ENCODE measurements at places on chromosomes 12 and 14.

DNA sequence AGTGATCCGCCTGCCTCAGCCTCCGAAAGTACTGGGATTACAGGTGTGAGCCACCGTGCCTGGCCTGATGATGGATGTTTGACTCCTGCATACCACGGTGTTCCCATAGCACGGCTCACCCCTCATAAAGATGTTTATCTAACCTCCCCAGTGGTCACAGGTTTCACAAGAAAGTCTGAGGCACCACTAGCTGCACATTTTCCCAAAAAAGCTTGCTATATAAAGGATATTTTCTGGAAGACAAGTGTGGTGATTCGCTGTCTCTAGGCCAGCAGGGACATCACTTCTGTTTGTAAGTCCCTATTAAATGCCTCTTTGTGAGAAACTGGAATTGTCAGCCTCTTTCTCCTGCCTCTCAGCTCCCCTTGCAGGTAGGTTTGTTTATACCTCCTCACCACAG lies 18.3 kb downstream of the PLEK2 start:
- DNase-seq, result no peak

GRCh38 chr12:116864371-116865160 lies 16.7 kb downstream of the HRK start:
- DNase-seq, result peak; percentile 68

DNA sequence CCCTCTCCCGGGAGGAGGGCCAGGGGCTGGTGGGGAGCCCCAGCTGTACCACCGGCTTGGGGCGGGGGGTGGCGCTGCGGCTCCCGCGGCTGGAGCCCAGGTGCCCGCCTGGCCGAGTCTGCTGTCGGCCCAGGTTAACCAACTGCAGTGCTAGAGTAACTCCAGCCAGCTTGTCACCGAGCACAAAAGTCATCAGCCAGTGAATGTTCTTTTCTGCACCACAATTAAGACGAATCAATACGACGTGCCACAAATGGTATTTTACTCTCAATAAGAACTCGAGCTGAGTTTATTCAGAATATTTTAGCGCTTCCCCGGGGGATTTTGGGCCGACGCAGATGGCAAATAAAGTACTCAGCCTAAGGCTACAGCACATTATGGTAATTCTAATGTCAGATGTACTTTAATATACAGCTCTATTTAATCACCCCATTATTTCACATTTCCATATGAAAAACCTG lies 83.2 kb downstream of the BCL11B start:
- no peak for DNase-seq

DNA sequence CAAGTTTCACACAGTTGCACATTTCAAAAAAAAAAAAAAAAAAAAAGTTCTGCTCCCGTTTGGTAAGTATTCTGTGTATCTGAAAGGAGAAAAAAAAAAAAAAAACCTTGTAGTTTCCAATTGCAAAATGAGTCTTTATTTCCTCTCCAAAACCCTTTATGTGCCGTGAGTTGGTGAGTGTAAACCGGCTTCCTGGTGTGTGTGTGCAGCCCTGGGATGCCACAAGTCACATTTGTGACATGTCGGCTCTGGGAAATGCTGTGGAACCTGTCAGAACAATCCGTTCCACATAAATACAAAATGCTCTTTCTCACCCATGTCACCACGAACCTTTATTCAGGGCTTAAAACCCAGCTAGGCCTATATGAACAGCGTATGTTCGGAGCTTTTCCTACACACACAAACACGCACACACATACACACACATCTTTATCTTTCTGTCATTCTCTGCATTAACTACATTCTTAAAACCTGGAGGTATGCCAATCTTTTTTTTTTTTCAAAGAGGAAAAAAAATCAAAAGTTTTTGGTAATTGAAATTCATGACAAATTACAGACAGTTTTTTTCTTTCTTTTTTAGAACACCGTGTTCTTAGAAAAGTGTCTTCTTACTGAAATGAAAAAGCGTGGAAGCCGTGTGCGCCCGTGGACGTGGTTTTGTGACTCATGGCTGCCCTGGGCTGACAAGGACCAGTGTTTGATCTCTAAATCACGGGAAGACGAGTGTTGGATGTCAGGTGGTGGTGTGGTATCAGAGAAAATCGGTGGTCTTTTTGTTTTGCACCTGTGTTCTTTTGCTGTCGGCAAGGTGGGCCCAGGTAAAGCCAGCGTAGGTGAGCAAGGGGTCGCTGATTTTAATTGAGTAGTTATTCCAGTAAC lies 612.0 kb downstream of the VRK1 start:
- DNase-seq, result no peak

DNA sequence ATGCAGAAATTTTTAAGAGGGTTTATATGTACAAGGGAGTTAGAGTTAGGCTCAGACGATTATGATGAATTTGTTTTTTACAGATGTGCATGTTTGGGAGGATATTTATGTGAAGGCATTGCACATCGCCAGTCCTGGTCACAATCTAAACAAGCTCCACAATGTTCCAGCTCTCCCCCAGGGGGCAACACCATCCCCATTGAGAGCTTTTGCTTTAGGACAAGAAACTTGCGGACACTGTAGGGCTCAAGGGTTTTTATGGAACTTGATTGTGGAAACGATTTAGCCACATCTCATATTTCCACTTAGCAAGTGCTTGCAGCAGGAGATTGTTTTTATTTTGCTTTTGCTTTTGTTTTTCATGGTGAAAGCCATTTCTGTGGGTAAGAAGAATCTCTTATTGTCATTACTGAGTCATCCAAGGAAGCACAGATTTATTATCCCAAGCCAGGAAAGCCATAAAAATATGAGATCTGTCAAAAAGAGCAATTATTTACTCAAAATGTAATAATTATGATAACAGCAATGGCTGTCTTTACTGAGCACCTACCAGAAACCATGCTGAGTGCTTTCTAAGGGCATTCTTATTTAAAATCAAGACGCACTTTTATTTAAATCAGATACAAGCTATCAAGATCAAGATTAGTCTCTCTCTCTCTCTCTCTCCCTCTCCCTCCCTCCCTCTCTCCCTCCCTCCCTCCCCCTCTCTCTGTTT lies 276.7 kb upstream of the SRRM4 start:
- no peak for DNase-seq

GRCh38 chr14:95679148-95679815 lies 6.9 kb upstream of the TCL1B start:
- no peak for DNase-seq

GRCh38 chr12:75438059-75438754 lies 42.3 kb upstream of the GLIPR1 start:
- DNase-seq, result no peak

DNA sequence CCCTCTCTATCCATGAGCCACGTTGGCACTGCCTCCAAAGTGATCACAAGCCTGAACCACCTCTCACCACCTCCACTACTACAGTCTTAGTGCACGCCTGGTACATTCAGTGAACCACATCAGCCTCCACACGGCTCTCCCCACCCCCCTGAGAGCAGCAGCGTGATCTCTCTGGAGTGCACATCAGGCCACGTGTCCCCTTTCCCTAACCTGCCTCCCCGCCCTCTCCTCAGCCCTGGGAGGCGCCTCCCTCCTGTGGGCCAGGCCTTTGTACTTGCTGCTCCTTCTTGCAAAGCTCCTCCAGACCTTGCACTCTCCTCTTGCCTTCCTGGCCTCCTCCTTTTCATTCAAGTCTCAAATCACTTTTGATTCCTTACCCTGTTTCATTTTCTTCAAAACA lies 49.8 kb downstream of the SLC6A12 start:
- DNase-seq, result no peak

DNA sequence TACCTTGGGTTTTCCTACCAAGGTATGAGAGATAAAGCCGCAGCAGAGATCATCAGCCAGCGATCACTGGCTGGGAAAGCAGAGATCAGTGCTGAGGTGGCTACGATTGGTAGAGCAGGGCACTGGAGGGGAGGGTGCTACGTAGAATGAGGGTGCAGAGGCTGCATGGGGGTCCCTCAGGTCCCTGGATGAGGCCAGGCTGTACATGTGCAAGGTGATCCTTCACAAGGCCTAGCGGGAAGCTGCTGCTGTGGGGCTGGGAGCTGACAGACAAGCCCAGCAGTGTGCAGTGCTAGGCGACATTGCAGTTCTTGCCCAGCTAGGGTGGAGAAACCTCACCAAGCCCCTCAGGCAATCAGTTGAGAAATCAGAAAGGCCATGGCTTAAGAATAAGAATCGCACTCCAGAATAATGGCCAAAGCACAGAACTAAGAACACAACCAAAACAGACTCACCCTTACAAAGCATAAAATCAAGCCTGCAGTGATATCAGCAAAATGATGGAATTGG lies 37.2 kb upstream of the GPR132 start:
- DNase-seq, result no peak

DNA sequence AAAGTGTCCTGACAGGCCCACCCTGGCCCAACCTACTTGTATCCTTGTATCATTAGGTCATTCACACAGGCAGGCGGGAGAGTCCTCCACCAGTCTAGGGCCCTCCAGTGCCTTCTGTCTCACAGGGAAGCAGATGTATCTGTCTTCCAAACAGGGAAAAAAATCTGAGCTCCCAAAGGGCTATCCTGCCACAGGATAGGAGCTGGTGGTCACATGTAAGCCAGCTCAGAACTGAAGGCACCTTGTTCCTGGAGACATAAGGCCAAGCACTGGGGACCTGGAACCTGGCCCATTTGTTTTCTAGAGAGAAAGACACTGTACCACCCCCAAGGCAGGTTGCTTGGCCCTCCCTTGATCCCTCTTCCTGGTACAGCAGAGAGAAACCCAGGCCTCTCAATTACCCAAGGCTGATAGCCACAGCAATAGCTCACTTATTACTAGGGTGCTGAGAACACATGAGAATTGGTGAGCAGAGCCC lies 19.4 kb upstream of the PLEKHH1 start:
- DNase-seq, result no peak

DNA sequence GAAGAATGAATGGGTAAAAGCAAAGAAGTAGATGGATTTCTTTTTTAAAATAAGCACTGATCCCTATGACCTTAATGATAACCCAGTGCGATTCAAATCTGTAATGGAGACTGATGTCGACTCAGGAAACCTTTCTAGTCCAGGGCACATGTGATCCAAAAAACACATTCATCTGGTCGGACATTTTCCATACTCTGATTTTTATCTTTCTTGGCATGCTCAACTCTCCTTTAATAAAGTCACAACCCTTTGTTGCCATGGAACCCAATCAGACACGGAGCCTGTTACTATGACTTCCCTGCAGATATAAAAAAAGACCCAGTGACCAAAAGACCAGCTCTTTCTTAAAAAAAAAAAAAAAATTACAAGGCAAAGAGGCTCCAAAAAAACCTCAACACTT lies 27.9 kb downstream of the TMCC3 start:
- DNase-seq, result no peak

DNA sequence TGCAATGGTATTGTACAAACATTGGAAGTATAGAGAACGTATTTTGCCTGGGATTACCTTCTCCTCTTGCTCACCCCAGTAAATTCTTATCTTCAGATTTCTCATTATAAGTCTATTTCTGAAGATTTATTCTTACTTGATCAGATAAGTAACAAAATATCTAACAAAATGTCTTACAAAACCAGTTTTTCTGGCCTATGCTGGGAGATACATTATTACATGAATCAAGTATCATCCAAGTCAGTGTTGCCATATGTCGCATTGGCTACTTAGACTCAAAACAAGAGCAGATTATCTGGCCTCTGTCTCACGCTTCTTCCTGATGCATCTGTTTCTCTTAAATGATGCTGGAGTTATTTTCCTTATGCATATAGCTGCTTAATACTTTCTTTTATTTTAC lies 408.5 kb downstream of the CCER1 start:
- no peak for DNase-seq

DNA sequence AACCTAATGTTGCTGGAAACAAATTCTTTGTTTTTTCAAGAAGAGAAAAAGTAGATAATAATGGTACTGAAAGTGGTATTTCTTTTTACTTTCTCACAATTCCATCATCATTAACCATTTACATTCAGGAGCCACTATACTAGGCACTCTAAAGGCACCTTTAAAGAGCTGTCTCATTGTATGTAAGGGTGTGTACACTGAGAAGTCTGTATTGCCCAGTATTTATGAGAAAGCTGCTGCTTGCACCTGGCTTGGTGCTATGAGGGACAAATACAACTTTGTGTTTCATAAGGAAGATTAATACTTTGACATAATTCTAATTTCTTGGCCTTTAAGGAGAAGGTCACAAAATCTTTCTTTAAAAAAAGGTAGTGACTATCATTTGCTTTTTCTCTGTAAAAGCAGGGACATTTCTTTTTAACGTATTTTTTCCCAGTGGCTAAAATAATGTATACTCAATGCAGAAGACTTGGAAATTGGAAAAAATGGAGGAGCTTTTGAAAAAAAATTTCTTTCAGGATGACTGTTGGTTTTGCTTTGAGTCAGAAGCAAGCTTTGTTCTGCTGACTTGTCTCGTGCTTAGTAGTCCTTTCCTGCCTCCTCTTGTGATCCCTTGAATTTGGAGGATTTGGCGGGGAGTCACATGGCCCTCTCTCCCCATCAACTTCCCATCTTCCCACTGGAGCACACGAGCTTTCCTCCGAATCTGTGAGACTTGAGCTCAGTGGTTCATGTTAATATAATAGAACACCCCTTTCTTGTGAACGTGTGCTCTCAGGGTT lies 50.1 kb downstream of the RASSF3 start:
- no peak for DNase-seq

GRCh38 chr12:14514154-14514842 lies 53.4 kb downstream of the PLBD1 start:
- no peak for DNase-seq

DNA sequence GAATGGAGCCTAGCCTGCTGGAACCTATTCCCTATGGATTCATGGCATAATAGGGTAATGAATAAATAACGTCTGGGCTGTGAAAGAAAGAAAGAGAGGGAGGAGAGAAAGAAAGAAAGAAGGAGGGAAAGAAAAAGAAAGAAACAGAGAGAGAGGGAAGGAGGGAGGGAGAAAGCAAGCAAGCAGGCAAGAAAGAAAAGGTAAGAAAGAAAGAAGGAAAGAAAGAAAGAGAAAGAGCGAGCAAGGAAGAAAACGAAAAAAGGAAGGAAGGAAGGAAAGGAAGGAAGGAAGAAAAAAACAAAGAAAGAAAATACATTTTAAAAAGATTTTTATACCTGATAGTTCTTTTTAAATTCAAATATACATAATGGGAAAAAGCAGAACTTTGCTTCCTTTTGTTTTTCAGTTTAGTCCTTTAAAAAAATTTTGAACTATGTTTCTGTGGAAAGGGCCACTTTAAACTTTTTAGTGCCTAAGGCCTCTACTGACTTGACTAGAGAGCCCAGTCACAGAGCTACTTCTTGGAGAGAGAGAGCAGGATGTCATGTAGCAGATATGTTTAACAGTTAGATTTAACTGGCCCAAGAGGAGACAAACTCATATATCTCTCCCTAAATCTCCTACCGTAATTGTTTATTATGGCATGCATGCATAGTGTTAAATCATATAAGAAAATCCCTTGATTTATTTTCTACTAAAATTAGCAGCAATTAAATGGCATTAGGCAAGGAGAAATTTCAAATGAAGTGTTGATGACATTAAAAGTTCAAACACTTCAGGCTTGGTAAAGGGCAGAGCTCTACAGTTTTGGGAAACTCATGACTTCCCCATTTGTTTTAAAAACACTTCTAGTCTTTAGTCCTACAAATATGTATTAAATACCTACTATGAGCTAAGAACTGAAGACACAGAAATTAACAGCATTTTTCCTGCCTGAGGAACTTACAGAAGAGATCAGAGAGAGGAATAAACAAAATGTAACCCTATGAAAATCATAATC lies 305.5 kb downstream of the BCAT1 start:
- DNase-seq, result no peak
